NCI-H2029 (cell line): ENCODE measurements at places on chromosomes 1 and 21.

- DNase-seq, result no peak
Measured at GRCh38 chr1:189438808-189439207, 1038.9 kb downstream of the BRINP3 start.

GRCh38 chr1:47196622-47197021, 6.8 kb upstream of the PDZK1IP1 start:
- DNase-seq, result no peak

DNA sequence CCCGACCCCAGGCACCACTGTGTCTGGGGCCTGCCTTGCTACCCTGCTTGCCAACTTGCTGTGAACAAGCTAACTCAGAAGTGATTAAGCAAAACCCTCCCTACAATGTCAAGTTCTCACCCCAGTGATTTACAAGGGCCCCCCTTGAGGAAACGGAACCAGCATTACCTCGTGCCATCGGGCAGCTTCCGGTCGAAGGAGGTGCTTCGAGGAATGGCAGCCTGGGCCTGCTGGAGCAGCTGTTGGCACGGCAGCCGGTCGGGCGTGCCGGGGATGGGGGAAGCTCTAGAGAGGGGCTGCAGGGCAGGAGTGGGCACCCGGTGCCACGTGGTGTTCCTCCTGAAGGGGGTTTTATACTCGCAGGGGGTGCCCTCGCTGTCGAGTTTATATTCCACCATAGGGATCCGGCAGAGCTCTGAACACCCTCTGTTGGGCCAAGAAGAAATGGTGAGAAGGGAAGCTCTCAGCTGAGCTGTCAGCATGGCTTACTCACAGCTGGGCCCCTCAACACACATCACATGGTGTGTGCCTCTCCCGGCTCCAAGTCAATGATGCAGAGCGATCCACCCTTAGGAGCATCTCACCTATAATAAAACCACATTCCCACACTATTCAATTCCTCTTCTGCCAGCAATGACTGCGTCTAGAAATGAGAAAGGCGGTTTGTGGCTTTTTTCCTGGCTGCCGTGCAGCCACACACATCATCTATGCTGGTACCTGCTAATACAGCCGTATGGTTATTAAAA, 184.4 kb downstream of the SIPA1L2 start:
- no peak for DNase-seq

GRCh38 chr1:7089497-7089896, 304.2 kb downstream of the CAMTA1 start:
- no peak for DNase-seq

DNA sequence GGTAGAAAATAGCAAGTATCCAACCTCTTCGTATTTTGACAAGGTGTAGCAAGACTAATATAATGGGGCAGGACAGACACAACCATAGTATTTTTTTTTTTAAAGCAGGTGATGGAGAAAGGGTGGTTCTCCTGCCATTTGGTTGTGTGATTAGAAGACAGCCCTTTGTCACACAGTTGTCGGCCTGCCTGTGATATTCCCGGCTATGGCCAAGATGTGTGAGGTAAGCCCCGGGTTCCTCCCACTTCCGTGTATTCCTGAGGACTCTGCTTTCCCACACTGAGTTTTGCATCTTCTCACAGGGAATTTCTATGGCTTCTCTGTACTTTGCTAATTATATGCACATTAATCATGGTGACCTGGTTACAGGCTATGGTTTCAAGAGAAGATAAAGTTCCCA, 35.9 kb downstream of the ZNF496 start:
- DNase-seq, result no peak
